ENCODE measurements at places on chromosomes 1 and 21.

- DNase-seq, result no peak
These were observed 20.1 kb downstream of the GALNT2 start for GRCh38 chr1:230087028-230087716.

- DNase-seq, result no peak
These were observed 47.7 kb downstream of the NMNAT2 start for GRCh38 chr1:183370399-183371058.

DNA sequence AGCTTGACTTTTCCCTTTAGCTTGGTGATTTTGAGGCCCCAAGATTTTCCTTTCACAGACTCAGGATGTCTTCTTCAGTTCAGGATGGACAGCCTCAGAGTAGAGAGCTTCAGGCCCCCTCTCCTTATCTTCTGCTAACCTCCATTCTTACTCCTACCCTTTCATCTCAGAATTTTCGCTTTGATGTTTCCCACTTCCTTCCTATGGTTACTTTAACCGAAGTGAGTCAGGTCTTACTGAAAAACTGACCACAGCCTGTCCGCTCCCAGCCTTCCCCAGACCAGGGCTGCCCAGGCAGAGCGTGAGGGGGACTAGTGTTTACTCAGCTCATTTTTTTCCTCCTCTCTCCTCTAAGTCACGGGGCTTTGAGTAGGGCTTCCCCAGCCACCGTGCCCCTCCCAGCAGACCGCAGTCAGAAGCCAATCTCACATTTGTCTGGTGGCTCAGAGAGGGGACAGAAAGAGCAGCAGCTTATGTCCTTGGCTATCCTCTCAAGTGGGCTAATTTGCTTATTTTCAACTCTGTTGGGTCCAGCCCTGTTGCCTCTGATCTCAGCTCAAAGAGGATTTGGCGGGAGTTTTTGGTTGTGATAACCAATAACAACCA lies 4.2 kb upstream of the IL19 start:
- peak; percentile 76 for DNase-seq

- DNase-seq, result peak; percentile 80
These were observed 66.9 kb downstream of the GNG12 start for GRCh38 chr1:67766141-67766978.

DNA sequence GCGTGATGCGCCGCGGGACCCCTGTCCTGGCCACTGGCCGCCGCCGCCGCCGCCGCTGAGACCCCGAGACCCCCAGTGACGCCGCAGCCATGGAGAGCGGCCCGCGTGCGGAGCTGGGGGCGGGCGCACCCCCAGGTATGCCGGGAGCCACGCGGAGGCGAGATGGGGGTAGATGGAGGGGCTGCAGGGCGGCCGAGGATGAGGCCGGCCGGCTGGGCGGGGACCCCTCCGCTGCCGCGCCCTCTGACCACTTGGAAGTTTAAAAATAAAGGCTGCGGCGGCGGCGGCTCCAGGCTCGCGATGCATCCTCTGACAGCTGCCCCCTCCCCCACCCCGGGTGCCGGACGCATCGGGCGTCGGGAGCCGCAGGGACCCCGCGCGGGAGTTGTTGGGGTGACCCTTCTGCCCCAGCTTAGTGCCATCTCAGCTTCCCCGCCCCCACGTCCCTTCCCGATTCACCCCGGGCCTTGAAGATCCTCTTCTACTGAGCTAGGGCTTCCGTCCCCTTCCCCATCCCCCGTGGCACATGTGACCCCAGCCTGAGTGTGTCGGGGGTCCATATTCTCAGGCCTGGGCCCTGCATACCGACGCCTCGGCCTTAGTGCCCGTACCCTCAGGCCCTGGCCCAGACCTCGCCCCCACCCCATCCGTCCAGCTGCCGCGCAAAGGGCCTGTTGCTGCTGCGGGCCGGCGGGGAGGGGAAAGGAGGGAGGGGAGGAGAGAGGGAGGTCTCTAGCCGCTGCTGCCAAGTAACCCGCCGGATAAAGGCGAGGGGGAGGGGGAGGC lies 562 bp downstream of the MAP7D1 start:
- peak; percentile 73 for DNase-seq

DNA sequence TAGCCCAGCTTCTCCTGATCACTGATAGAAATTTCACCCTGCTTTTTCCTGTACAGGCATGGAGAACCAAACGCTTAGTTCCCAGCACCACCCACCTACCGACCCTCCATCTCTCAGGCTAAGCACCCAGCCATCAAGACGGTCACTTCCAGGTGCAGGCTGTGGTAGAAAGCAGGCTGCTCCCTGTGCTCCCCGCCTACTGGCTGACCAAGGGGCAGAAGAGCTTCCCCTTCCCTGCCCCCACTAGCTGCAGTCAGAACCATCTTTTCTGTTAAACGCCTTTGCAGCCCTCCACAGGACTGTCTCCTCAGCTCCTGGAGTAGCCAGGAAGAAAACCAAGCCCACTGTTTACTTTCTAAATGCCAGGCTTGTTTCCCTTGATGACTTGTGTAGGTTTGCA lies 23.0 kb downstream of the SPATA46 start:
- DNase-seq, result no peak

- DNase-seq, result no peak
These were observed 12.0 kb upstream of the SKI start for GRCh38 chr1:2215909-2216766.

DNA sequence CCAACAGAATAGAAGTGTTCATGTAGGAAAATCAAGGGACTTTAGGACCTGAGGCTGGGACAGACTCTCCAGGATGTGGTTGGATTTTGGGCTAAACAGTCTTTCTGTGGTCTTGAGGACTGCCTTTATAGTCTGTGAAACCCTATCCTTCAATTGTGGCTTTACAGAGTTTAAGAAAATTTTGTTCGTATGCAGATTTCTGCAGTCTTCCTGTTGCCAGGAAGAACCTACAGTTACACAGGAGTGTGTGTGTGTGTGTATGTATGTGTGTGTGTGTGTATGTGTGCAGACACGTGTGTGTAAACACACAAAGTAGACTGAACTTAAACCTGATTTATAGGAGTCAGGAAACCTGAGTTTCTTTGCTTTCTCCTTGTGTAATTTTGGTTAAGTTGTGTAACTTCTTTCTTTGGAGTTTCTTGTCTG lies 22.8 kb downstream of the NEK7 start:
- peak; percentile 38 for DNase-seq

- DNase-seq, result no peak
These were observed 653.7 kb downstream of the ADGRL2 start for GRCh38 chr1:82454431-82454830.

- no peak for DNase-seq
These were observed 506.1 kb downstream of the NPHP4 start for GRCh38 chr1:5485968-5486696.

GRCh38 chr1:172602706-172603105 lies 56.2 kb upstream of the FASLG start:
- no peak for DNase-seq
